ENCODE measurements at places on chromosomes 12 and 14. TPM values are rescaled to one million over a fixed set of nuclear protein-coding genes. Genes with fewer than 3 reads are reported as not detected.

Gene ADCY6
- total RNA-seq, result 52.1 TPM

GRCh38 chr12:92034858-92035401, 110.7 kb downstream of the BTG1 start:
- DNase-seq, result peak; percentile 50

DNA sequence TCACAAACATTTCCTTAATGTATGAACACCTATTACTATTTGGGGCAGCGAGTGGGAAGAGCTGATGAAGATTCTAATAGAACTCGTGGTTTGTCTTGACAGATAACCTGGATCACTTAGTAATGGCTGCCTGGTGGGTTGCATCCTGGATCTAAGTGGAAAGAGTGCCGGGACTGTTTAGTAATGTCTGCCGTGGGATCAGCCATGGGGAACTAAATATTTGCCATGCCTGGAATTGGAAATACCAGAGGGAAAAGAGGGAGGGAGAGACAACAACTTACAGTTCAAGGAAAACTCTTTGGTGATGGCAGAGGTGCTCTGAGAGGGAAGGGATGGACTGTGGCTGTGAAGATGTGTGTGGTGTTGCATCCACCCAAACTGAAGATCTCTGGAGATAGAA, 21.3 kb upstream of the CCDC63 start:
- no peak for DNase-seq

- DNase-seq, result no peak
These were observed 12.0 kb downstream of the VEZT start for GRCh38 chr12:95229636-95230035.

Gene TC2N
- total RNA-seq, result 11.1 TPM

GRCh38 chr12:120290609-120291305, 946 bp downstream of the RNU4-2 start:
- no peak for DNase-seq

GRCh38 chr12:19847294-19848059, 408.2 kb downstream of the AEBP2 start:
- DNase-seq, result no peak

Gene STK38L
- total RNA-seq, result 55.1 TPM

DNA sequence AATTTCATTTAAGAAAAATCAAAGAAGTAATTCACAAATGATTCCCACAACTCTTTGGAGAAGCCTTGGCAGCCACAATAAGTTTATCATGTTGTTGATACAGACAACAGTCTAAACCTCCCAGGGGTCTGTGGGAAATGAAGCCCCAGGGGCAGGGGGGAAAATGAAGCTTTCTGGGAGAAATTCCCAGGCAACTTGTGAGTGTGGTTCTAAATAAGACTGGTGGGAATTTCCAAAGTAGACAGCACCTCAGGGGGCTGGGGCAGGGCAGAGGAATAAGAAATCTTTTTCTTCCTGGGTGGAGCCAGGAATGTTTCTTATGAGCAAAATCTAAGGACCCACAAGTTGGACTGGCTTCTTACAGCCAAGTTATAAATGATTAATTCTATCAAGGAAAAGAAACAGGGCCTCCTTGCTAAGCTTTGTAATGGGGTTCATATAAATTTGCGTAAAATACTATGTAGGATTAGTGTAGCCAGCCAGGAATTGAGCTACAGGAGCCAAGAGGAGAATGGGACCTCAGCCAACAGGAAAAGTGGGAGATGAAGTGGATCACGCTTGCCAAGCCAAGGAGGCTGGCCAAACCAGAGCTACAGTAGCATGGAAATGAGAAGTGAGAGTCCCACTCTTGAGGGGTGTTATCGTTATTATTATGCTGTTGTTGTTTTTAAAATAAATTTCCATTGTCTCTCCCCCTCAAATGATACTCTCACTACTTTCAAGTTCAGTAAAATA, 182.9 kb upstream of the FAR2 start:
- peak; percentile 58 for DNase-seq

- DNase-seq, result no peak
These were observed 1.8 kb downstream of the ZDHHC22 start for GRCh38 chr14:77139540-77140358.

- no peak for DNase-seq
These were observed 194.6 kb downstream of the ATXN7L3B start for GRCh38 chr12:74732164-74732784.

Gene HCAR2
- total RNA-seq, result 0.27 TPM

- no peak for DNase-seq
These were observed 12.6 kb downstream of the C12orf43 start for GRCh38 chr12:121003650-121004049.

GRCh38 chr12:29709496-29710040, 74.2 kb downstream of the TMTC1 start:
- DNase-seq, result no peak

Gene SMIM41
- total RNA-seq, result 0.35 TPM

DNA sequence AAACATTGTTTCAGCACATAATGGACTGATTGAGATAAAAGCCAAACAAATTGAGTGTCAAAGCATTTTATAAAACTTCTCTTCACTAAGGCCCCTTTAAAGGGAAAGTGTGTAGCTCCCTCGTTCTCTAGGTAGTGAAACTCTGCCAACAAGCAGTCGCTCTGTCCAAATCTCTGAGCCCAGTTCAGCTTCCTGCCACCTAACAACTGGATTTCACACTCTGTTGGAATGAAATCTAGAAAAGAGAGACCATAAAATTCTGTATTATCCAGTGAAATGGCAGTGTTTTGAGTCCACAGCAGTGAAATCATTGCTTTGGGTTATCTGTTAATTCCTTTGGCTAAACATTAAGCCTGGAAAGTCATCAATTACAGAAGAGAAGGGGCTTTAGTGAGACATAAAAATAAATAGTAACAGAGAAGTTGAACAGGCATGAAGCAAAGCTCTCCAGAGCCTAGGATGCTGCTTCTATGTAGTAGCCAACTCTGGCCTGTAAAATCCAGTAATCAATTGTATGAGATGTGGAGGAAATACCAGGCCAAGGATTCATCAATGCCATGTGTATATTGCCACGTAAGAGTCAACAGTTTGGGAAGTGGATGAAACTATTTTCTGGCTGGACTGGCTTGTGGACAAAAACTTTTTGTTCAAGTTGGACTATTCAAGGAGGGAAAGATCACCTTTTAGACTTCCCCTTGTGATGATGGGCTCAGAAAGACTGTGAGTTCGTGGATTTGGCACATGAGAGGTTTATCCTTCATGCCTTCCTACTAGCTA, 122.5 kb downstream of the WIF1 start:
- no peak for DNase-seq

Gene ACSM4
- not detected for total RNA-seq

- no peak for DNase-seq
These were observed 341.1 kb downstream of the BTG1 start for GRCh38 chr12:91804533-91804932.

- DNase-seq, result peak; percentile 69
These were observed 379.6 kb downstream of the LRIG3 start for GRCh38 chr12:58540480-58541299.

- no peak for DNase-seq
These were observed 15.3 kb downstream of the TAOK3 start for GRCh38 chr12:118357257-118358007.

- DNase-seq, result no peak
These were observed 1472.5 kb upstream of the SEL1L start for GRCh38 chr14:83006121-83006670.

DNA sequence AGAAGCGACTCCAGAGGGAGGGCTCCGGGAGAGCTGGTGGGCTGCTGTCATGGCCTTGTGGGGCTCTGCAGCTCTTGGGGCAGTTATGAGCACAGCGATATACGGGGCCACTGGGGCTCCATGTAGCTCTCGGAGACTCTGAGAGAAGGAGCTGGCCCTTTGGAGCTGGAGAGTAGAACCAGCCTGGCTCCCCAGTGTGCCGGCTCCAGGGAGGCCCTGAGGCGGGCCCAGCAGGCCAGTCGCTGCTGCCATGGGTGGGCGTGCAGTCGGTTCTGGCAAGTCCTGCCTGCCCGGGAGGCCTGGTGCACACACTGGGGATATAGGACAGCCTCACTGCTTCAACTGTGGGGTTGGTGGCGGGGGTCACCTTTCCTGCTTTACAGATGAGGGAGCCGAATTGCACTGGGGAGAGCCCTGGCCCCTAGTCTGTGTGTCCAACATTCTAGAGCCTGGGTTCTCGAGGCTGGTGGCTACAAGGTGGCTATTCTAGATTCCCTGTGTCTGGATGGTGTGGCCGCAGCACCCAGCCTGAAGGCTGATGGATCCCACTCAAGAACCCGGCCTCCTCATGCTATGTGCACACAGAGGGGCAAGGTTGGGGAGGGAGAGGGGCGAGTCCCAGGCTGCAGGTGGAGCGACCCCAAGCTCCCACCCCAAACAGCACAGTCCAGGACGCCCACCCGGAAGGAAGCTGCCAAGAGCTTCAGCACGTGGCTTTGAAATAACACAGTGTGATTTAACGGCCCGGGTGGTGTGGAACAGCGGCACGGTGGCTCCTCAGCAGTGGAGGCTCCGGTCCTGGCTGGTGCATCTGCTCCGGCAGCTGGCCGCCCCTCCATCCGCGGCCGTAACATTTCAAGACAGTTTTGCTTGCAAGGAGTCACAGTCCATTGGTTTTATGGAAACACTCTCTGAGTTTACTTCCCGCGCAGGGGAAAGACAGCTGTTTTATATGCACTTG, 188.3 kb upstream of the C14orf180 start:
- no peak for DNase-seq

GRCh38 chr12:10226086-10226485, 13.4 kb downstream of the GABARAPL1 start:
- no peak for DNase-seq

GRCh38 chr12:121892673-121893561, 4.3 kb downstream of the PSMD9 start:
- DNase-seq, result no peak

Gene RNASE7
- total RNA-seq, result not detected

DNA sequence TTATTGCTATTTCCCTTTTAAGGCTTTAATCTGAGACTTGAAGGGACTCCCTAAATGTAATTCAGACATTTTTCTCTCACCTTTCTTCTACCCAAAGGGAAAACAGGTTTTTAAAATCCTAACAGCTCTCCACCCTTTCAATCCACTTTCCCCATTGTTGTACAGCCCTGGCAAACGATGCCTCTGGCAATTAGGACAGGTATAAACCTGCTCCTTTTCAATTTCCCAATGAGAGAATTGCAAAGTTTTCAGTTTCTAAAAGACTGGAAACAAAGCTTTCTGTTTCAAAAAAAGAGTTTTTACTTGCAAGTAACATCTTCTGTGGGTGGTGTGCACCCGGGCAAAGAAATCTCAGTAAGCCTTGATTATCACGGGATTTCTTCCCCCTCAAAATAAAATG, 131.2 kb downstream of the HMGA2 start:
- no peak for DNase-seq
